ENCODE measurements at places on chromosomes 6 and 20.
A peak's percentile ranks its signal among the peaks of the same experiment; 100 is the strongest.

GRCh38 chr20:62578294-62578897 is 63.9 kb upstream of the SLCO4A1 start:
- no peak for DNase-seq

- DNase-seq = no peak
Measured at GRCh38 chr6:106097411-106098231, 11.5 kb downstream of the PRDM1 start.

- DNase-seq = no peak
Measured at GRCh38 chr20:33169176-33169794, 1.3 kb downstream of the BPIFA2 start.

DNA sequence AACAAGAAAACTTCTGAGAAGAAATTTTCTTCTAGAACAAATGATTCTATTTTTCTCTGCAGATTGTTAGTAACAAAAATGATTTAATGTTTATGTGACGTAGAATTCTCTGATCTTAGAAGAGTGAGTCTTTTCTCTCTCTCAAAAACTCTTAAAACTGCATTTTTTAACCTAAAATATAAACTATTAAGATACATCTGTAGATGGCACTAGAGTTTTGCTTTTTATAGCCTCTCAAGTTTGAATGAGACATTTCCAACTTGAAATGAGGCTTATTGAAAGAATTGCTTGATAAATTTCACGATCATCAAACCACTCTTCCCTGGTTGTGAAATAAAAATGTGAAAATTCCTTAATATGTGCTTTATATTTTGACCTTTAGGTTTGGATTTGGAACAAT is 53.8 kb downstream of the PHF3 start:
- no peak for DNase-seq

GRCh38 chr6:42901538-42901957 is 14.3 kb upstream of the PTCRA start:
- DNase-seq = peak; percentile 34

DNA sequence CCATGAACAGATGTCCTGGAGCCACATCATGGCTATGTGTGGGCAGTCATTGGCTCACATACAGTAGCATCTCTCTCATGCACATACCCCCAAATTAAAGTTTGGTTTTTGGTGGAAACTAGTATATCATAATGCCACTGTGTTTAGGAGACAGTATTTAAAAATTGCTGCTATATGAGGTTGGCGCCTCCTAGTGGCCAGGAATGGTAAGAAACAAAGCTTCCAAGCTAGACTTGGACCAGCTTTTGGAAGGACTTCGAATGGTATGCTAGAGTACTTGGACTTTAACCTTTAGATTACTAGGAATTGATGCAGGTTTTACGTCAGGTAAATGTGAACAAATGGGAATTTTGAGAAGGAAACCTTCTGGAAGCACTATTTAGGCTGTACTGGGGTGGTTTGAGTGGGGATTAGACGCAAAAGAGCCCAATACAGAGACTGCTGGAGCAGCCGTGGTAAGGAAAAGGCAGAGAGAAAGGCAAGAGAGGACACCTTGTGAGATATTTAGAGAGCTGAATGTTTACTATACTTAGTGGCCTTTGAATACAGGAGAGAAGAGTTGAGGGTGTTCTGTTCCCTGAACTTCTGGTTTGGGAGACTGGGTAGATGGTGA is 23.8 kb downstream of the PRSS35 start:
- DNase-seq = no peak

GRCh38 chr6:8181160-8181881 is 79.0 kb upstream of the EEF1E1 start:
- DNase-seq = no peak

GRCh38 chr6:136158971-136159370 is 91.1 kb downstream of the MTFR2 start:
- no peak for DNase-seq
